ENCODE measurements at places on chromosomes 1 and 21.

- DNase-seq: peak; percentile 61
Measured at GRCh38 chr21:35737899-35738346, 322.4 kb downstream of the SETD4 start.

DNA sequence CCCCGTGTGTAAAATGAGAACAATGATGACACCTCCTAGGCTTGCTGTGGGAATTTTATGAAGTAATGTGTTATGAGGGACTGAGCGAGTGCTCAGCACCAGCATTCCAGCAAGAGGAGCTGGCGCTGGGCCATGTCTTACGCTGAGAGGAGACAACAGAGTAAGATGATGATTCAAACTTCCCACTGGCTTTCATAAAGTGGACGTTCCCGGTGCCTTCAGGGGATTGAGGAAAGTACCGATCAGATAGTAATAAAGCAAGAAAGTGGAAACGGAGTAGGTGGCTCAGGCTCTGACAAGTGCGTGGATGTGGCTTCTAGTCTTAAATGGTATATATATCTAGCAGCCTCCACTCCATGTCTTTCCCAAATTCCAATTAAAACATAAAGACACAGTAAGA lies 23.8 kb downstream of the EPHA10 start:
- DNase-seq: no peak

- DNase-seq: no peak
Measured at GRCh38 chr1:46372431-46372830, 21.7 kb upstream of the FAAH start.

- no peak for DNase-seq
Measured at GRCh38 chr1:84366786-84367185, 31.5 kb upstream of the DNASE2B start.

GRCh38 chr1:225987491-225988316 lies 11.4 kb downstream of the SDE2 start:
- no peak for DNase-seq

GRCh38 chr1:189658381-189658780 lies 819.3 kb downstream of the BRINP3 start:
- DNase-seq: no peak

- no peak for DNase-seq
Measured at GRCh38 chr1:70537788-70538187, 126.7 kb downstream of the CTH start.

GRCh38 chr1:96581772-96582171 lies 139.8 kb upstream of the PTBP2 start:
- DNase-seq: no peak

DNA sequence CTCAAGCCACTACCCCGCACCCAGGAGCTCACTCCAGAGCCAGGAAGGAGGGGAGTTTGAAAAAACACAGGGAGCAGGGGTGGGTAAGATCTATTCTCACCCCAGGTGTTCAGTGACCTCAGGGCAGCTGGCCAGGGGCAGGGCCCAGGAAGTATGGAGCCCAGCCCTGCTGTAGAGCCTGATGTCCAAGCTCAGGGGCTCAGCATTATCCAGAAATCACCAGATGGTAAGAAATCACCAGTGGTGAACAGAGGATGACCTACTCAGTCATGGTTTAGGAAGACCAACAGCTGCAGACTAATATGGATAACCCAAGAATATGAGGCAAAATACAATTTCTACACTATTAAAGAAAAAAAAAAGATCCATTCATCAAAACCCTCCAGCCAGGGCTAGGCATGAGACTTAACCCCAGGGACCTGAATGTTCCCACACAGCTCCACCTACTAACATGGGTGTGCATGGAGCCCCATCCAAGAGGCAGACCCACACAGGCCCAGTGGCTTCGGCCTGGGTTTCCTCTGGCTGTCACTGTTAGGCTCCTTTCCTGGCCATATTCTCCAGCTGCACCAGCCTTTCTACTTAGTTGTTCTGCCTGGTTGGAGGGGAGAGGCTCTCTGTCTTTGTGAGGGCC lies 67.6 kb downstream of the KCNN3 start:
- DNase-seq: no peak

GRCh38 chr21:18000981-18001686 lies 182.0 kb upstream of the C21orf91 start:
- DNase-seq: peak; percentile 31

DNA sequence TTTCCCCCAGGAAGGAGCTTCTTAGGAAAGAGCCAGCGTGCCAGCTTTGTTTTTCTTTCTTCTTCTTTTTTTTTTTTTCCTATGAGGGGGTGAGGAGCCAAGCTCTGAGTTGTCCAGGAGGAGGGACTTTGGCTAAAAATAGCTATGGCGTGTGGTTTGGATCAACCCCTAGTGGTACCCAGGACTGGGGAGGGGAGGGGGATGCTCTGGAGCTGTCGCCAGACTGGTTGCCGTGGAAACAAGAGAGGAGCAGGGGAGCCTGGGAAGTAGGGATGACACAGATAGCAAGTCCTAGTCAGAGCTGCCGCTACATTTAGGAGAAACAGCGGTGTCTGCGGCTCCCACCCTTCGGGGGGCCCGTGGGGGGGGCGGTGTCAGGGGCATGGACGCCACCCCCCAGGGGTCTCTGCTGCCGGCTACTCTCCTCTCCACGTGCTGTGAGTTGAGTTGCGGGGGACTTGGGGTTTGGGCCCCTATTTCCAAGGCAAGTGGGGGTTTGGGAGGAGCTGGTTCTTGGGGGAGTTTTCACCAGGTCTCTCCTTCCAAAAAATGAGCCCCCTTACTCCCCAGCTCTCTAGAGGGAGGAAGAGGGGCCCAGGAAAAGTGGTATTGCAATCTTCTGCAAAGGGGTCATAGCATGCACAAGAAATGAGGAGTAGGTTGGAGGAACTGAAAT lies at the start of gene KCNJ9:
Gene KCNJ9, plus strand, starts transcription at position 278 of the 676 bp plus-strand sequence. CDS start 2,493 bp downstream, outside the sequence.
- DNase-seq: no peak

- no peak for DNase-seq
Measured at GRCh38 chr1:113415310-113416070, 25.2 kb downstream of the MAGI3 start.

DNA sequence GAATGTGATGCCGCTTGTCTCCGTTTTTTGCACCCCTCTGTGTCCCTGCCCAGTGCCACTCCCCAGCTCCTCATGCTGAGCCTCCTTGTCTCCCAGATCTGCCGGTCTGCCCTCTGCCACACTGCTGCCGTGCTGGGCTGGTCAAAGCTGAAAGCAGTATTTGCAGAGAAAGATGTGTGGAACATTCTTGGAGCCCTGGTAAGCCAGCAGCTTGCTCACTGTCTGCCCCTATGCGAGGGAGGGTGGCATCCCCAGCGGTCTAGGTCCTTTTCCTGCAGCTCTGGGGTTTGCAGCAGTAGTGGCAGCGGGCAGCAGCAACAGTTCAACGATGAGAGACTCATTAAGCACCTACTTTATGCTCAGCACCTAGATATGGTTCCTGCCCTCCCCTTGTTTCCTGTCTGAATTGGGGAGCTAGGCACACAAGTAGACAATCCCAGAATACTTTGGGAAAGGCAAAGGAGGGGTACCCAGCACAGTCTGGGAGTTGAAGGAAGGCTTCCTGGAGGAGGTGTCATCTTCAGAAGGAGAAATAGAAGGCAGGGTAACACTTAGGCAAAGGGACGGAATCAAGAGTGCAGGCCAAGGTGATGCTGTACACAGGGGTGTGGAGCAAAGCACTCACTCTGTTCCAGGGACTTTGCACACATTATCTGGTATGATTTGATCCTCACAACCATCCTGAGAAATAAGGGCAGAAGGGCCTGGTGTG lies 63.1 kb downstream of the KIF21B start:
- no peak for DNase-seq

DNA sequence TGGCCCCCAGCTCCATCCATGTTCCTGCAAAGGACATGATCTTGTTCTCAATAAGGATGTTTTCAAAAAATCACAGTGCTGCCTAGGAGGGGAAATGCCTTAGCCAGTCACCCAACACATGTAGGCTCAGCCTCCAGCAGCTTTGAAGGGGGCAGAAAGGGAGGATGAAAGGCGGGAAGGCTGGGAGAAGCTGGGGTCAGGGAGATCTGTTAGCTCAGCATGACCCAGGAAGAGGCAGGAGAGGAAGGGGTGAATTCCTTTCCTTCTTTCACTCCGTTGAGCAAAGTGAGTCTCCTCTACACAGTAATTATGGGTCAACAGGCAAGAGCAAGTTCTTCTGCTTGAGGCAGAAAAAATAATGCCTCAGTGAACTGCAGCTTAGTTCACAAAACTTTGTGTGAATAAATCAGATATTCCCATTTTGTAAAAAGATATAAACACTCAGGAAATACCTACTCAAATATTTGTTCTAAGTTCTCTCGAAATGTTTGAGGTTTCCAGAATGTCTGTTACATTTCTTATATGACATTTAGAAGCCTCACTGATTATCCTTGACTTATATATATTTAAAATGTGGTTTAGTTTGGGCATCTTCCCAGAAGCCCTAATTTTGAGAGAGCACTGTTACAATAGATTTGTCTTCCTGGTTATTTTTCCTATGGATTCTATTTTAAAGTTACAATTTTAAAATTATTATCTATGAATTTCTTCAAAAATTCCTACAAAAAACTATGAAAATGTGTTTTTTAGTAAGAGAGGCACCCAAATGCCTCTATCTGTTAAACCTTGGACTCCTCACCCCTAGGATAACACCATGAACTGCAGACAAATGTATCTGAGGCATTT lies 116.8 kb downstream of the KCNJ6 start:
- no peak for DNase-seq

DNA sequence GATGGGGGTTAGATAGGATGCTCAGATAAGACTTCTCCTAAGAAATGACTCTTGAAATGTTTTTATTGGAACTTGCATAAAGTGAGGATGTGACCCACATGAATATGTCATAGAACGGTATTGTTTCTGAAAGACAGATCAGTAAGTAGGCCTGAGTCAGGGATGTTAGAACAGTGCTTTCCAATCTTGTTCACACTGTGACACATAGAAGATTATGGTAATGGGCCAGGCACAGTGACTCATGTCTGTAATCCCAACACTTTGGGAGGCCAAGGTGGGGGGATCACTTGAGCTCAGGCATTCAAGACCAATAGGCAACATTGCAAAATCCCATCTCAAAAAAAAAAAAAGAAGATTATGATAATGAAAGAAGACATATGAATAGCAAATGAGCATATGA lies 32.9 kb downstream of the FMO4 start:
- no peak for DNase-seq

- no peak for DNase-seq
Measured at GRCh38 chr21:36053715-36054062, 6.6 kb downstream of the SETD4 start.

DNA sequence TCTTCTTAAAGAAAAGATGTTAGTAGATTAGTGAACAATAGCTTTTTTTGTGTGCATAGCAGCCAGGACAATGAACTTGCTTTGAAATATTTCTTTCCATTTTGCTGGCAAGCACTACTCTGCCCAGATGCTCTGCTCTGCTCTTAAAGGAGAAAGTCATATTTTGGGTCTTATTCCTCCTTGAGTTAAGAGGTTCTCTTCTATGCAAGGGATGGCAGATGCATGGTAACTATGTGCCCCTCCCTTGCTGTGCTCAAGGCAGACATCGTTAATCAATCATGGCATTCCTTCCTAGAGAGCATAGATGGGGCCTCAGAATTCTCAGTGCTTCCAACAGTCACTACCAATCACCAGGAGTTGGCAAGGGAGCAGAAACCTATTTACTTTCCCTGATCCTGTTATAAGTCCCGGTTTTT lies 27.6 kb downstream of the NIPAL3 start:
- peak; percentile 43 for DNase-seq

DNA sequence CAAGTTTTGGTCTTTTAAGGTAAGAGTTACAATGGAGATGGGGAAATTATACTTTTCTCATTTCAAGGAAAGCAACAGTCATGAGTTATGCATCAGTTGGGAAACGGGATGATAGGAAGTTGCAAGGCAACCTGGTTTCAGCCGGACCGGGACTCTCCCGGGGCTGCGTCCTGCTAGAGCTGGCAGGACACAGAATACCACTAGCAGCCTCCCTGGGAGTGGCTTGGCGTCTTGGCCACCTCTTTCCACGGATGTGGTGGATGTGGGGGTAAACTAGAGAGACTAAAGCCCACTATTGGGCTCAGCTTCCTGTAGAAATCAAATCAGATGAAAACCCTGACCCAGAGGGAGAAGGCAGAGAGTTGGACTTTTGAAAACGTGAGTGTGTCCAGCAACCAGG lies 71.9 kb downstream of the ADARB1 start:
- DNase-seq: peak; percentile 23

DNA sequence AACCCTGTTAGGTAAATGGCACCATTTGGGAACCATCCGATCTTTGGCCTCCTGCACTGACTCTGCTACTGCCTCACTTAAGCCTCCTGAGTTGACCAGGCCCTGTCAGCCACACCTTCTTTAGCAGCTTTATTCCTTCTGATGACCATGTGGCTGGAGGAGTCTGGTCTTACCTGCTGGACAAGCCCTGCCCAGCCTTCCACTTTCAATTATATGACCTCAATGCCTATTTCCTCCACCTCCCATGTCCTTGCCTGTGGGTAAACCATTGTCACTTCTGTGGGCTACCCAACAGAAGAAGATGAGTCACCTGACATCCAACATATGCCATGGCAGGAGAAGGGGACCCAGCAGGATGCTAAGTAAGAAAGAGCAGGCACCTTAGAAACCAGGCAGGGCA lies 393.8 kb downstream of the NTNG1 start:
- DNase-seq: no peak

GRCh38 chr1:84574936-84575335 lies 696 bp upstream of the CTBS start:
- DNase-seq: no peak

DNA sequence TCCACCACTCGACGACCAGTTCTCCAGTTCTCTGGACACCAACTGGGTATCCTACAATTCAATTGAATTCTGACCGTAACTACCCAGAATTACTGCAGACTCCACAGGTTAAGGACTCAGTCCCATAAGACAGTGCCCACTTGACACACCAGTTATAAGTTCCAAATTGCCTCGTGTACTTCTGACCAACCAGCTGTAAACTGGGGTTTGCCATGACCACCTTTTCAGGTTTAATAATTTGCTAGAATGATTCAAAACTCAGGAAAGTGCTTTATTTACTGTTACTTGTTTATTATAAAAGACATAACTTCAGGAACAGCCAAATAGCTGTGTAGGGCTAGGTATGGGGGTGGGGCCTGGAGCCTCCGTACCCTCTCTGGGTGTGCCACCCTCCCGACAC lies 15.3 kb downstream of the NUDC start:
- no peak for DNase-seq

- no peak for DNase-seq
Measured at GRCh38 chr1:80533093-80533492, 1267.6 kb upstream of the ADGRL2 start.

- peak; percentile 33 for DNase-seq
Measured at GRCh38 chr1:8816831-8817411, 519 bp downstream of the RERE start.

- no peak for DNase-seq
Measured at GRCh38 chr1:151680391-151680790, 36.2 kb downstream of the CELF3 start.

- DNase-seq: no peak
Measured at GRCh38 chr21:45069711-45070110, 4.7 kb upstream of the ADARB1 start.
